Karpas-422 (cell line): ENCODE measurements at places on chromosomes 3 and 15. TPM values are rescaled to one million over a fixed set of nuclear protein-coding genes. Genes with fewer than 3 reads are reported as not detected.

DNA sequence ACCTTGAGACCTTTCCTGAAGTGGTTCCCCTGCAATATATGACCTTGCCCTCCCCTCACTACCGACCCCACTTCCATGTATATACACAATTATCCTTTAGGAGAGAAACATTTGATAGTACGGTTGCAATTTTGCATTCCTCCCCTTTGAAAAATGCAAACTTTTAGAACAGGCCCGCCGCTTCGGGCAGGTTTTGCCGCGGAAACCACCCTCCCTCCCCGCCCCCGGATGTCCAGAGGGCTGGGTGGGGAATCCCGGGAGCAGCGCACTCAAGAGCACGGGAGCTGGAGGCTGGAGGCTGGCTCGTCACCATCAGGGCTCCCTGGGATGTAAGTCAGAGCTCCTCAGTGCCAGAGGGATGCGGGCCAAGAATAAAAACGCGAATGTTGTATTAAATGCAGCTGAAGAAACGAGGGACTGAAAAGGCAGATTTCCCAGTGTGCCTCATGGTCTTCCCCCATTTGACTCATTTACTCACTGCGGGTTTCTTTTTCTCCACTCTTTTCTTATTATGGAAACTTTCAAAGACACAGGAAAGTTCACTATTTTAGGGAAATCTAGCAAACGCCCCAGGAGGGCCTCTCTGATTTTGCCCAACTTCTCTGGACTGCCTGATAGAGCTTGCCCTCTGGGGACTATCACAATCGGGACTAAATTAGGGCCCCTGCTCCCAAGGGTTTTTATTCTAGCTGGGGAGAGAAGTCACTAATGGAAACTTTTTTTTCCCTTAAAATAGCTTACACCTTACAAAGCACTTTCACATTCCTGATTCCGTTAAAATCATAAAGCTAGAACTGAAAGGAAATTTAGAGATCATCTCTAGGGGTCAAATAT is 2.9 kb upstream of the USP3 start:
- H3K27ac ChIP-seq, result no peak overlapping the region
- H3K27me3 ChIP-seq, result no peaks in the 10 kb centered on the region
- H3K4me3 ChIP-seq, result no peak overlapping the region
- H3K36me3 ChIP-seq, result no peaks in the 10 kb centered on the region
- DNase-seq, result no peak

DNA sequence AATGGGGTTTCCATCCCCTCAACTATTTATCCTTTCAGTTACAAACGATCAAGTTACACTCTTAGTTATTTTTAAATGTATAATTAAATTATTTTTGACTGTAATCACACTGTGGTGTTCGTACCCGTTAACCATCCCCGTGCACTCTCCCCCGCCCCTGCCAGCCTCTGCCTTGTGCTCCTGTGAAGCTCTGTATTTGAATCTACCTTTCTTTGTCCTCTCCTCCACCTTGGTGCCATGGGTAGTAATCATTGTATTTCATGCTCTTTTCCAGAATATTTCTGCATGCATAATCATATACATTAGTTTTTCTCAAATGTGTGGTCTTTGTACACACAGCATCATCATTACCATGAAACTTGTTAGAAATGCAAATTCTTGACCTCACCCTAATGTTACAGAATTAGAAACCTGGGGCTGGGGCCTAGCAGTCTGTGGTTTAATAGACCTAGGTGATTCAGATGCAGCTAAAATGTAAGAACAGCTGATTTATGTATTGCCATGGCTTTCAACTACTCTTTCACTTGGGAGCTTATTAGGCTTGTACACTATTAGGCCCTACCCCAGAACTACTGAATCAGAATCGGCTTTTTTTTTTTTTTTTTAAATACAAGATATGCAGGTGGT is 91.5 kb downstream of the STT3B start:
- DNase-seq, result no peak
- H3K36me3 ChIP-seq, result peaks cover 76% of the 10 kb centered on the region
- H3K4me1 ChIP-seq, result peaks cover 75% of the 10 kb centered on the region
- no peaks in the 10 kb centered on the region for H3K27me3 ChIP-seq
- peak overlapping the region; percentile 27 for H3K27ac ChIP-seq
- no peak overlapping the region for H3K4me3 ChIP-seq

DNA sequence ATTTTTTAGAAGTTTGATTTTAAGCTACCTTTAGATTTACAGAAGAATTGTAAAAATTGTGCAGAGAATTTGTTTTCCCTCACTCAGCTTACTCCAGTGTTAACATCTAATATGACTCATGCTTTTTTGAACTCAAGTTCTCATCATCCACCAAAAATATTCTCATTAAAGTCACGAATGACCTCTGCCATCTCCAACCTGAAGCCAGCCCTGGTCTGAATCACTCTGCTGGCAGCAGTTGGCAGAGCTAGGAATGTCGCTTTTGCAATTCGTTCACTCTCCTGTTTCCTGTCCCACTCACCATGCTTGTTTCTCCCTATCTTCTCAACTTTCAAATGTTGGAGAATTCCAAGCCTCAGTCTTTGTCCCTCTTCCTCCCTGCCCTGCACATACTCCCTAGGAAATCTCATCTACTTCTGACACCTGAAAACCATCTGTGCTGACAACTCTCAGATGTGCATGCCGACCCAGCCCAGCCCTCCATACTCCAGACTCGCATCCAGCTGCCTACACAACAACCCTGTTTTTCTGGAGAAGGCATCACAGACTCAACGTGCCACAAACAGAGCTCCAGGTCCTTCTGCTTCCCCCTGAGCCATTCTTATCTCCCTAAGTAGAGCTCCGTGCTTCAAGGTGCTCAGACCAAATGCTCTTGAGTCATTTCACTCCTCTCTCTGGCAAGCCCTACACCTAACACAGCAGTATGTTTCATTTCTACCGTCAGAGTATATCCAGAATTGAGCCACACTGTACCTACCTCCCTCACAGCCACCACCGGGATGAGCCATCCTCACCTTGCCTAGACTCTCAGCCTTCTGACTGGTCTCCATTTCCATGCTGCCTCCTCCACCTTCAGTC is 24.9 kb downstream of the PRR23E start:
- H3K4me3 ChIP-seq, result no peak overlapping the region
- DNase-seq, result no peak
- H3K27me3 ChIP-seq, result no peaks in the 10 kb centered on the region

DNA sequence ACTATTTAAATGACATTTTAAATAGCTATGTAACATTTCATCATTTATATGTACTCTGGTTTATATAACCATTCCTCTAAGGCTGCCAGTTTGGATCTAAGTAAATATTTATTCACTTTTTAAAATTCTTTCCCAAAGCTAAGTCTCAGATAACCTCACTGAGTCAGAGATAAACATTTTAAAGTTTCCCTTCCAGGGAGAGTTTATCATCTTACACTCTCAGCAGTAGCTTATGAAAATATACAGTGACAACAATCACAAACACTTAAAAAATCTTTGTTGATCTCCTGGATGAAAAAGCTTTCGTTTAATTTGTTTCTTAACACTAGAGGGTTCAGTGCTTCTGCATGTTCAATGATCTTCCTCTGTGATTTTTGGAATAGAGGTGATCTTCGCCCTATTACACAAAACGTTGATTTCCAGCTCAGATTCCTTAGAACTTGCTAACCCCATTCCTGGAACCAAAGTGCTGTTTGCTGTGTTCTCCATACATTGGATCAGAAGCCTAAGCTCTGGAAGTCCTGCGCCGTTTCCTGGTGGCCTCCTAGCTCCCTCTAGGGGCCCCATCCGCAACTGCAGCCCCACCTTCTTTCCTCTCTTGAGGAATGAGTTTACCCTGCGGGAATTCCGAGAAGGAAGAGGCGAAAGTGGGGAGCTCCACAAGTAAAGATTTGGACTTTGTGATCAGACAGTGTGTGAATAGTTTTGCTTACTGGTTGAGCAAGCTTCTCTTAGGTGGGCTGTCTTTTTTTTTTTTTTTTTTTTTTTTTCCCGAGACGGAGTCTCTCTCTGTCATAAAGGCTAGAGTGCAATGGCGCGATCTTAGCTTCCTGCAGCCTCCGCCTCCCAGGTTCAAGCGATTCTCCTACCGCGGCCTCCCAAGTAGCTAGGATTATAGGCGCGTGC is 29.3 kb upstream of the SACM1L start:
- H3K4me3 ChIP-seq, result no peak overlapping the region
- no peak overlapping the region for H3K27ac ChIP-seq
- H3K4me1 ChIP-seq, result peaks cover 8% of the 10 kb centered on the region
- DNase-seq, result peak; percentile 71
- no peaks in the 10 kb centered on the region for H3K36me3 ChIP-seq
- H3K27me3 ChIP-seq, result no peaks in the 10 kb centered on the region

GRCh38 chr15:52255935-52256334 is 39.7 kb downstream of the MYO5C start:
- no peak overlapping the region for H3K27ac ChIP-seq
- peaks cover 26% of the 10 kb centered on the region for H3K4me1 ChIP-seq
- no peaks in the 10 kb centered on the region for H3K27me3 ChIP-seq
- H3K36me3 ChIP-seq, result no peaks in the 10 kb centered on the region

GRCh38 chr3:58173669-58174398 is 36.9 kb downstream of the DNASE1L3 start:
- no peaks in the 10 kb centered on the region for H3K36me3 ChIP-seq
- no peaks in the 10 kb centered on the region for H3K27me3 ChIP-seq
- no peak overlapping the region for H3K27ac ChIP-seq
- H3K4me3 ChIP-seq, result no peak overlapping the region

DNA sequence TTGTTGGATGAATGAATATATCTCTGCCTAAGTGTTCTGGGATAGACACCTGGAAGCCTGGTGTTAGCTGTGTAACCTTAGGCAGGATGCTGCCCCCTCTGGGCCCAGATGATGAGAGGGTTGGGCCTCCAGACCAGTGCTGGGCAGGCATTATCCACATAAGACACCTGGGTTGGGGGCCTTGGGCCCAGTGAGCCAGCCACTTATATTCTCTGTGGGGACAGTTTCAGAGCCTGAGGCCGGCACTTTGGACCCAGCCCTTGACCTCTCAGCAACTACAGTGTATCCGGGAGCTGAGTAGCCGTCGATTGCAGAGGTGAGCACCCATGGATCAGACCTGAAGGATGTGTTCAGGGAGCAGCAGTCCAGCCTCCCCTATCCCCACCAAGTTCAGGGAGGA is 2.2 kb downstream of the HEMK1 start:
- H3K36me3 ChIP-seq, result no peaks in the 10 kb centered on the region
- DNase-seq, result no peak
- H3K27ac ChIP-seq, result no peak overlapping the region
- H3K4me1 ChIP-seq, result peaks cover 29% of the 10 kb centered on the region
- H3K4me3 ChIP-seq, result no peak overlapping the region
- H3K27me3 ChIP-seq, result no peaks in the 10 kb centered on the region

GRCh38 chr3:64440498-64440897 is 215.2 kb upstream of the PRICKLE2 start:
- no peak overlapping the region for H3K27ac ChIP-seq
- H3K36me3 ChIP-seq, result no peaks in the 10 kb centered on the region
- no peak overlapping the region for H3K4me3 ChIP-seq
- peaks cover 6% of the 10 kb centered on the region for H3K4me1 ChIP-seq
- DNase-seq, result no peak

- H3K27ac ChIP-seq, result no peak overlapping the region
- no peak for DNase-seq
- no peak overlapping the region for H3K4me3 ChIP-seq
- no peaks in the 10 kb centered on the region for H3K27me3 ChIP-seq
- no peaks in the 10 kb centered on the region for H3K36me3 ChIP-seq
- no peaks in the 10 kb centered on the region for H3K4me1 ChIP-seq
These were observed 202.9 kb upstream of the UBE3A start for GRCh38 chr15:25641762-25642161.

DNA sequence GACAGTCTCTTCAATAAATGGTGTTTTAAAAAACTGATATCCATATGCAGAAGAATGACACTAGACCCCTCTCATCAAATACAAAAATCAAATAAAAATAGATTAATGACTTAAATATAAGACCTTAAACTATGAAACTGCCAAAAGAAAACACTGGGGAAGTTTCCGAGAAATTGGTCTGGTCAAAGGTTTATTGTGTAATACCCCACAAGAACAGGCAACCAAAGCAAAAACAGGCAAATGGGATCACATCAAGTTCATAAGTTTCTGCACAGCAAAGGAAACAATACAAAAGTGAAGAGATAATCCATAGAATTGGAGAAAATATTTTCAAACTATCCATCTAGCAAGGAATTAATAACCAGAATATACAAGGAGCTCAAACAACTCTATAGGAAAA is 126.2 kb downstream of the GOLIM4 start:
- H3K27ac ChIP-seq, result no peak overlapping the region
- no peak overlapping the region for H3K4me3 ChIP-seq
- H3K36me3 ChIP-seq, result no peaks in the 10 kb centered on the region
- no peaks in the 10 kb centered on the region for H3K4me1 ChIP-seq
- DNase-seq, result no peak

CHRNA7 gene
- not detected in 2 replicates for total RNA-seq

FRMD5 gene
- not detected in 2 replicates for total RNA-seq

ZDHHC23 gene
- 32.1 and 35.6 TPM in 2 replicates for total RNA-seq

PCOLCE2 gene
- not detected in 2 replicates for total RNA-seq

GPR149 gene
- total RNA-seq, result not detected in 2 replicates

DNA sequence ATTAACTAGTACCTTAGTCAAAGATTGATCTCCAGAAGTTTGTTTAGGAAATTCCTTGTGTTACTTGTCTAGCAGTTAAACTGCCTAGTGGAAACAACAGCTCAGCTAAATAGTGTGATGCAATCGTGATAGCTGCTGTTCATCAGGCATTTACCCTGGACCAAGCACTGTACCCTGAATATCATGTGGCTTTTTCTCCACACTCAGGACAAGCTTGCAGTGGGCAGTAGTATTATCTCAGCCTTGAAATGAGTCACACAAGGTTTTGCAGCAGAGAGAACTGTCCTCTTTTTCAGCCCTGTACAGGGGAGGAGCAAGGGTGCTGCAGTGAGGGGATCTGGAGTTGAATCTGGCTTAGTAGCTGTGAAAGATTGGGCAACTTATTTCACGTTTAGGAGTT is 208.4 kb downstream of the TP63 start:
- no peak overlapping the region for H3K4me3 ChIP-seq
- no peak for DNase-seq
- no peak overlapping the region for H3K27ac ChIP-seq
- H3K27me3 ChIP-seq, result no peaks in the 10 kb centered on the region

SEMA3G gene
- total RNA-seq, result 0.11 TPM in 1 of 2 replicates, not detected in the other

ACAD11 gene
- total RNA-seq, result 16.5 and 25.0 TPM in 2 replicates

DNA sequence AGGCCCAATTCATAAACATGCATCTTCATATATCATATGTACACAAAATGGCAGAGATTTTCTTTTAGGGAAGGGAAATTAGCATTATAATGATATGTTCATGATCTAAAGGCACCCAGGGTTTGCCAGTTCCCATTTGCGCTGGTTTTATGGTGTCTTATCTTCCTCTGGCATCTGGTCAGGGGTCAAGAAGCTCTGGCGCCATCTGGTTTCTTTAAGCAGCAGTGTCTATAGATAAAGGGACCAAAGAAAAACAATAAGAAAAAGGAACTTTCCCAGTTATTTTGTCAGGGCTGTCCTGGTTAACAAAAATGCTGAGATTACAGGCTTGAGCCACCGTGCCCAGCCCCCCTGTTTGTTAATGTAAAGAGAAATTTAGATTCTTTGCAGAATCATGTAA is 3.3 kb upstream of the DCP1A start:
- H3K4me3 ChIP-seq, result no peak overlapping the region
- H3K27me3 ChIP-seq, result no peaks in the 10 kb centered on the region
- H3K27ac ChIP-seq, result no peak overlapping the region
- no peaks in the 10 kb centered on the region for H3K36me3 ChIP-seq
- DNase-seq, result peak; percentile 75
- H3K4me1 ChIP-seq, result peaks cover 13% of the 10 kb centered on the region

LSAMP gene
- not detected in 2 replicates for total RNA-seq

GRCh38 chr3:12508291-12508700 is 24.0 kb downstream of the TSEN2 start:
- no peak overlapping the region for H3K27ac ChIP-seq
- no peaks in the 10 kb centered on the region for H3K4me1 ChIP-seq
- no peak for DNase-seq
- no peak overlapping the region for H3K4me3 ChIP-seq
- no peaks in the 10 kb centered on the region for H3K27me3 ChIP-seq
- H3K36me3 ChIP-seq, result peaks cover 10% of the 10 kb centered on the region; the same call in 1 of the 2 replicates
